ENCODE measurements at places on chromosomes 7 and 10.

- DNase-seq, result no peak
- H3K4me3 ChIP-seq, result no peak overlapping the region
- no peaks in the 10 kb centered on the region for H3K4me1 ChIP-seq
Observed at GRCh38 chr7:121643320-121643719, 229.6 kb upstream of the PTPRZ1 start.

GRCh38 chr7:5633161-5634106, 148.0 kb downstream of the RNF216 start:
- H3K4me3 ChIP-seq, result no peak overlapping the region
- H3K27me3 ChIP-seq, result no peaks in the 10 kb centered on the region
- no peak overlapping the region for H3K27ac ChIP-seq
- H3K4me1 ChIP-seq, result peaks cover 38% of the 10 kb centered on the region
- H3K36me3 ChIP-seq, result peaks cover 23% of the 10 kb centered on the region

DNA sequence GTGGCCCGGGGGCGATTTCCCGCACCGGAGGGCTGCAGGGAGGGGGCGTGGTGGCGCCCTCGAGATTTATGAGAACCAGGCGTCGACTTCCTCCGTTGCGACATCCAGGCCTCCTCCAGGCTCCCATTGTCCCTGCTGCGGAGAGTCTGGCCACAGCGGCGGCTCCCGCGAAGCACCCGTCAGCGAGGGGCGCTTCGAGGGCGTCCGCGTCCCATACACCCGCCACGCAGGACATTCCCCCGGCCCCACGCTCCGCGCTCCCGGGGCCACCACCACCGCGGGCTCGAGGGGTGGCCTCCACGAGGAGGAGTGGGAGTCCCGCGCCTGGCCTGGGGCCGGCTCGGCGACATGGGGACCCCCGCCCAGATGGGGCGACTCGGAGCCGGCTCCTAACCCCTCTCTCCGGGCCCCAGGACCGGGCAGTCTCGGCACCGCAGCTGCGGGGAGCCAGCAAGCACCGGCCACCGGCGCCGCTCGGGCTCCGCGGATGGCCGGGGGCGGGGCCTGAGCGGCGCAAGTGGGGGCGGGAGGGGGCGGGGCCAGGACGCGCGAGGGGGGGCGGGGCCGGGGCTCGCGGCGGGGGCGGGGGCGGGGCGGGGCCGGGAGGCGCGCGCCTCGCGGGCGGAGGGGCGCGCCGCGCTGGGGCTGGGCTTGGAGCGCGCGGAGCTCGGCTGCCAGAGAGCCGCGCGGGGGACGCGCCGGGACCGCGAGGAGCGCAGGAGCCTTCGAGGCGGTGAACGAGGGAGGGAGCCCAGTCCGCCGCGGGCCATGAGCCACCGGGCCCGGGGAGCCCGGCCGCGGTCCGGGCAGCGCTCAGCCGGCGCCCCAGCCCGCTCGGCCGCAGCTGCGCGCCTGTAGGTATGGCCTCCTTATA, at the start of gene SH2B2:
SH2B2 (plus strand) TSS at position 632 of the 874 bp plus-strand sequence. CDS start 13,683 bp downstream, outside the sequence.
- peaks cover 20% of the 10 kb centered on the region for H3K27me3 ChIP-seq
- no peaks in the 10 kb centered on the region for H3K36me3 ChIP-seq
- DNase-seq, result peak; percentile 19
- peaks cover 24% of the 10 kb centered on the region for H3K4me1 ChIP-seq

DNA sequence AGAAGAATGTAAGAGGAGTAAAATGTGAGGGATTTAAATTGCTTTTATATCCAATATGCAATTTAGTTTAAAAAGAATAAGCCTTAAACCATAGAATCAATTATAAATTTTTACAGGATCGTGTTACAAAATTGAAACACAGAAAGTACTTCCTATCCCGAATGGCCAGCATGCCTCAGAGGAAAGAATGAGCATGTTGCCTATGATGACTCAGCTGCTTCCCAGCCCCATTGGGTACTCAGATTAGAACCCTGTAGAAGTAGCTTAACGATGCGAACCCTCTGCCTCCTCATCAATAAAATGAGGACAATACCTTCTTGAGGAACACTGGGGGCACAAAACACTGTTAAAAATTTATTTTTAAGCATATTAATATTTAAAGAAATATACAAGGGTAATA, 113.4 kb upstream of the CDK1 start:
- H3K27me3 ChIP-seq, result no peaks in the 10 kb centered on the region
- H3K4me1 ChIP-seq, result peaks cover 32% of the 10 kb centered on the region
- no peak overlapping the region for H3K27ac ChIP-seq
- H3K4me3 ChIP-seq, result no peak overlapping the region
